ENCODE measurements at places on chromosomes 11 and 22. TPM values are rescaled to one million over a fixed set of nuclear protein-coding genes. Genes with fewer than 3 reads are reported as not detected.
A peak's percentile ranks its signal among the peaks of the same experiment; 100 is the strongest.

Gene SMTNL1
- not detected for total RNA-seq

GRCh38 chr11:117421476-117421875 is 93.8 kb downstream of the CEP164 start:
- DNase-seq: no peak

DNA sequence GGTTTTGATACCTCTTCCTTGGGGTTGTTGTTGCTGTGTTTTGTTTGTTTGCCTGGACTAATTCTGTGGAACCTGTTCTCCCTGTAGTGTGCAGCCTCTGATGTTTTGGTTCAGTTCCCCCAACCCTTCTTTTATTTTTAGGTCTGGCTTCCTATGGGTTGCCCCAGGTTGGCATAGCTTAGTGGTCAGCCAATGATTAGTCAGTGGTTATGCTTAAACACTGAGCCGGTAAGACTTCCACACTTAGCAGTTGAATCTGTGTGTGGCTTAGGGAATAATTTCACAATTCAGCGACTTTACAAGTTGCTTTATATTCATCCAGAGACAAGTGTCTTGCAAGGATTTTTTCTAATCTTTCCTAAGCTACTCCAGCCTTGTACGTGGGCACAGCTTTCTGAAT is 78.6 kb upstream of the CLPB start:
- no peak for DNase-seq

DNA sequence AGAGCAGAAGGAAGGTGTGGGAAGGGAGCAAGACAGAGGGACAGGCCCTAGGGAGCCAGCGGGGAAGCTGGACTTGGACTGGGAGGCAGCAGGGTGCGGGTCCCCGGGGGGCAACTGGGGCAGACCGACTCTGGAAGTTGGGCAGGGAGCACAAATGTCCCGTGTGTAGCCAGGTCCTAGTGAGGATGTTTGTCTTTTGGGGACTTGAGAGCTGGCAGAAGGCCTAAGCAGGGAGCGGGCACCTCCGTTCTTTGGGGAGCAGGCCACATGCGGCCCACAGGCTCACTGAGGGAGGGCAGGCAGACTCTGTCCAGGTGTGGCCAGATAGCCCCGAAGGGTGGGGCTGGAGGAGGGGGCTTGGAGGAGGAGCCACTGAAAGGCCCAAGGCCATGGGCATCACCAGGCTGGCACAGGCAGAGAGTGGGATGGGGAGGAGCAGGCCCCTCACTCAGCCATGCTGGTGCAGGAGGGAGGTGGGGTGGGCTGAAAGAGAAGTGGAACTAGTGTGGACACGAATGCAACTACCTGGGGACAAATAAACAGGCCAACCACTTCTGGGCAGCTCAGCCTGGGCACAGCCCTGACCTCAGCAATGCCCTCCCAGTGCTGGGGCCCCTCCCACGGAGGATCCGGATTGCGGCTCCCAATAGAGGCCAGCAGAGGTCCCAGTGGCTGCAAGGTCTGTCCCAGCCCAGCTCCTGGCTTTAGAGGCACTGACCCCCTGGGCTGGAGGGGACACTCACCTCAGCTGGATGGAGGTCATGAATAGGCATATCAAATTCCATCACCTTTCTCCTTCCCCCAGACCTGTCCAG is 1.3 kb upstream of the SCARF2 start:
- DNase-seq: no peak

DNA sequence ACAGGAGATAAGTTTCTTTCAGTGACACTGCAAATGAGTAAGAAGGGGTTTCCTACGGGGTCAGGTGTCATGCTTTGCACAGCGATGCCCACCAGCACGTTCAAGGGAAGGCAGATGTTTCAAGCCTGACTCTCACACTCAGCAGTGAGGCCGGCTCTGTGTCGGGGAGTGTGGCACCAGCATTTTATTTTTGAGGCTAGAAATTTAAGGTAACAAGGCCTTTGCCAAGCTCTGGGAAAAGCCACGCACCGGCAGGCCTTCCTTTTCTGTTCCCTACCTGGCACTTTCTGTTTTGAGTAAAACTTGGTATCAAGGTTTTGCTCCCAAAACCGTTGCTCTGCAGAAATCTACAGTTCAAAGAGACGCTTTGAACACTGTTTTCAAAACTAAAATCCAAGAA is 38.0 kb downstream of the TOLLIP start:
- DNase-seq: no peak

GRCh38 chr22:31800065-31800464 is 46.2 kb downstream of the DEPDC5 start:
- DNase-seq: no peak

GRCh38 chr11:126544108-126545056 is 188.9 kb downstream of the ST3GAL4 start:
- no peak for DNase-seq

- no peak for DNase-seq
Observed at GRCh38 chr11:92137747-92138146, 86.9 kb upstream of the FAT3 start.

- peak; percentile 70 for DNase-seq
Observed at GRCh38 chr22:25656724-25657123, 85.3 kb upstream of the MYO18B start.

Gene B3GAT1
- not detected for total RNA-seq

DNA sequence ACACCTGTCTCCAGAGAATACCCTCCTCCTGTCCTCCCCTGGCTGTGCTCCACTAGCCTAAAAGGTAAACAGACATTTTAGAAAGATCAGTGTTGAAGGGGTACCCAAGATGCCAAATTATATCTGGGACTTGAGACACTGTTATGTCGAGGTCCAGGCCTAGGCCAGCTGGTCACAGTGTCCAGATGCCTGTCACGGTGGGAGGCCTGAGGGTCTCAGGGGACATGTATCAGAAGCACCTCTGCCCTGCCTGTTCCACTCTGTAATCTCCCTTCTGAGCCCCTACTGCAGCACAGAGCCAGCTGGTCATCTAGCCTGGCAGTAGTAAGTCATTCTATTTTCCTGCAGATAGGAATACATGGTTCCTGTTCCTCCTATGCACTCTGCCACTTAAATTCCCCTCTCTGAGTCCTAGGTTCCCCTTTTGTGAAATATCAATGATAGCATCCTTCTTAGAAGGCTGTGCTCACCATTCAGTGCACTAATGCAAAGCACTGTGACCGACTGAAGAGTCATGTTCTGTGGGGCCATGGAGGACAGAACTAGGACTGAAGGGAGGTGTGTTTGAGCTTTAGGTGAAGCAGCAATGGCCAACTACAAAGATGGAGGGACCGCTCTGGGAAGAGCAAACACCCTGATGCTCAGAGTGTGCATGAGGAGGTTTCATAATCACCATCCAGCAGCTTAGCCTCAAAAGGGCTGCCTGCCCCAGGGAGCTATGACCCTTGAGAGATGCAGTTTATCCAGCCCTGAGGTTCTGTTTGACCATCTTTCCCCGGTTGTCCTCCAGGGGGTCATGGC is 44.8 kb upstream of the TUB start:
- DNase-seq: no peak

Gene NRIP3
- total RNA-seq: not detected
